ENCODE measurements at places on chromosomes 4 and X.

DNA sequence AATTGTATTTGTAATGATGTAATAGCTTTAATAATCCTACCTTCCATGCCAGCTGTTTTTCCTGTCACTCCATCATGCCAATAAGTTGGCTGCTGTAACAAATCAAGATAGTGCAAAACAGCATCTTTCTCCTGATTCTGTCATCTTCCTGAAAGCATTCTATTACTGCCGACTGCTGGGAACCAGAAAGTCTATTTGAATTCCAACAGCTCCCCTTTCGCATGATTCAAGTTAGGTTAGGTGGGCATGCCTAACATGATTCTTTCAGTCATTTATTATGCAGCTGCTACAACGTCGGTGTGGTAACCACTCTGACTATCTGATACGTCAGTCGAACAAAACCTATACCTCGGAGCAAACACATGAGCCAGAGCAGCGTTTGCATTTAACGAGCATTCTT, 127.9 kb upstream of the DMD start:
- DNase-seq = no peak

DNA sequence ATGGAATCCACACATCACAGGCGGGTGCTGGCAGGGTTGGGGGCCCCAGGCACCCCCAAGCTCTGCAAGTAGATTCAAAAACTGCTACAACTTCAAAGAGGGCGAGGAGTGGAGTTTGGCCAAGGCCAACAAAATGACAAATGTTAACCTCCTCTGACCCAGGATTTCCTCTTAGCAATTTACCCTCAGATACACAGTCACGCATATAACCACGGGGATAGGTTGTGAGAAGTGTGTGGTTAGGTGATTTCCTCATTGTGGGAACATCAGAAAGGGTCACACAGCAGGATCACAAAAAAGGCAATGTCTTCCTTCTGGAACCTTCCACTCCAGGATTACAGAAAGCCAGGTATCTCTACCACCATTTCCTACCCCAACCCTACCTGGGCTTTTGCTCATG, 62.4 kb downstream of the C4orf50 start:
- DNase-seq = no peak

- no peak for DNase-seq
These were observed 989 bp upstream of the PCDH10 start for GRCh38 chr4:133147921-133148689.

- DNase-seq = no peak
These were observed 612.5 kb upstream of the TECRL start for GRCh38 chr4:65021737-65022136.

DNA sequence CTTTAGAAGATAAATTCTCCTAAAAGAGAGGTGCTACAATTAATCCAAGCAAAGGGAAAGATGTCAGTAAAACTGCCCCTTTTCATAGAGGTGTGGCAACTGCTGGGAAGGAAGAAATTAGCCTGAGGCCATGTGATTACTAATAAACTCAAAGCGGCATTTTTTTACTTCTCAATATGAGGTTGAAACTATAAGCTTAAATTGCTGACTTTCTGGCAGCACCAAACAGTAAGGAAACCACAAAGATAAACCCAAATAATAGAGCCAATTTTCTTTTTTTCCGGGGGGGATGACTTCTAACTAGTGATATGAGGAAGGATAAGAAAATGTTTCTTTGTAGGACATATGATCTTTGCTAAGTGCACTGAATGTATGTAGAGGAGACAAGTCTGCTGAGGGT, 30.9 kb downstream of the AR start:
- DNase-seq = no peak

DNA sequence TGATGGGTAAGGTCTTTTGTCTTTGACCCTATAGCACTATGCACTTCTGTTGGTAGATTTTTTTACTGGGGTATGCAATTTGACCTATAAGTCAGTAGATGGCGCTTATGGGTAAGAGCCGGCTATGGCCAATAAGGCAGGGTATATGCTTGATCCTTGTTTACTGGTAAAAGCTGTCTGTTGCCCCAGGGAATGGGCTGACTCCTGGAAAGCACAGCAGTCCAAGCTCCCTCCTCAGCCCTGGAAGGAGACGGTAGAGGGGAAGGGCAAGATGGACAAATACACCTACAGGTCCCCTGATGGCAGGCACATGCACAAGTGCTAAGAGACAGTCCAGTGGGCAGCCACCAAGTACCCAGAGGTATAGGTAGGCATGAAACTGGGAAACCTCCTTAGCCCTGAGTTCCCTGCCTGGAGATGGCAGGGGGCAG, 63.7 kb downstream of the ADAMTS3 start:
- DNase-seq = no peak

DNA sequence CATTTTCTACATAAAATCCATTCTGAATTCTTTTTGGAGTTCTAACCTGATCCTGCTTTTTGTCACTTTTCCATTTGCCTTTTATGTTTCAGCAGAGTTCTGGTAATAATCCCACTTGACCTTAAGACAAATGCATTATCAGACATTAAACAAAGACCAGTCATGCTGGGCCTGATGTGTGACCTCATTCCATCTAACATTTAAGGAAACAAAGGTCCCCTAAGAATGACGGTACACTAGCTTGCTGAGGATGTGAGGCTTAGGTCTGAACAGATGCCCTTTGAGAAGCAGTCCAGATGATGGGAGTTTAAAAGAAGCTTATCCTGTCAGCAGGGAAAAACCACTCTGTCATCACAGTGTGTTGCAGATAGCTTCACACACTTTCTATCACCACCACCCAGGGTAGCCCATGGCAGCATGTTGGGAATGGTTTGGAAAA, 38.1 kb upstream of the PDE5A start:
- DNase-seq = no peak

GRCh38 chrX:22202251-22202650, 70.5 kb upstream of the CBLL2 start:
- no peak for DNase-seq

DNA sequence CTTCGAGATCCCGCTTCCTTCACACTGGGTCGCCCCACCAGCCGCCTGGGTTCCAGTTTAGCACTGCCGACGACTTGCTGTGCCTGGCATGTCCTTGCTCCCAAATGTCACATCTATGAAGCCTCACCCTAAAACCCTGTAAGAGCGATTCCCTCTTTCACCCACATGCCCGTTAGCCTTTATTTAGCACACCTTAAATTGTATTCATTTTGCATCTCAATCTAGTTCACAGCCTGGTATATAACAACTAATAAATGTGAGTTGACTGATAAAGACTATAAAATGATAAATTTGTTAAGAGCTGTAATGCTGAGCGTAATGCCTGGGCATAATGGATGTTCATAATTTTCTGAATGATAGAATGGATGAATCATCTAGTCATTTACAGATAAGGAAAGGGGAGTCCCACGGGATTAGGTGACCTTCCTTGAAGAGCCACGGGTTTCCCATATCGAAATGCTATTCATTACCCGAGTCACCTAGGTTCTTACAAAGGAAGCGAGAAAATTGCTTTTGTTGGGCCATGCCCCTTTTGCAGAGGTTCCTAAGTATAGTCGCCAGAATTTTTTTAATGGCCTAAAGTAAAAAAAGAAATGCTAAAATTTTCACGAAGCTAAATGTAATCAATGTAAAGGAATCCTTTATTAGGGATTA, 1.1 kb upstream of the AP1S2 start:
- no peak for DNase-seq

GRCh38 chr4:91035276-91035675, 908.1 kb downstream of the CCSER1 start:
- DNase-seq = no peak

DNA sequence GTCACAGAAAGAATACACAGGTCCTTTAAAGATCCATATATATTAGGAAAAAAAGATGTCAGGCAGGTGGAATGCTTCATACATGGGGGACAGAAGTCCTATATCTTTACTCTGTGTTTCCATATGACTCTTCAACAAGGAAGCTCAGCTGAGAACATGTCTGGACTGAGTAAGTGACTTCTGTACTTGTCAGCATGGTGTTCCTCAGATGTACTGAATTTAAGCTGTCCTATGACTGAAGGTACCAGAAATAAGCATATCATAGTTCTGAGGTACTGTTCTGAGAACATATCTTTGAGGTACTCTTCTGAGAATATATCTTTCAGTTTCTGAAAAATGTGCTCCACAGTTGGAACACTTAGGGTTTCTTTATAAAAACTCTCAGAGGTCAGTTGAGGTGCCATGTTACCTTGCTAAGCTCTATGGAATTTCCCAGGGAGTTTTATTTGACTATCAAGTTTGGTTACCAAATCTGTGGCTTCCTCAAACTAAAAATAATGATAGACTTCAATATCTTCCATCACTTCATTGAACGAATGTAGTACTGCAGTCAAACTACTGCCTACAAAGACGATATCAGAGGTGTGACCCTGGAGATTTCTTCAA, 597.2 kb upstream of the GNPDA2 start:
- no peak for DNase-seq

DNA sequence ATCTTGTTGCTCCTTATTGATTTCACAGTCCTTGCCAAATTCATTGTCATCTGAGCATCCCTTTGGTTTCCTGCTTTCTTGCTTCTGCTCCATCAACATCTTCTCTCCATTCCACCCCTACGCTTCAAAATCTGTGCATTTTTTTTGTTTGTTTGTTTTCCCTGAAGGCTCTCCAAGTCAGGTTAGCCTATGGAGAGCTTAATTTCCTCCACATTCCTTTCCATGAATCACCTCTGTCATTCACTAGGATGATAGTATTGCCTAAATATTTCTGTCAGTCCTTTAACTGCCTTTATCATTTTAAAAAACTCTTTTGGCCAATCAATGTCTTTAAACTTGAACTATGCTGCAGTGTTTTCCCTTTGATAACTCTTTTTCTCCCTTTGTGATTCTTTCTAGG, 67.7 kb downstream of the PPARGC1A start:
- DNase-seq = no peak

GRCh38 chrX:40108959-40109287, 11.2 kb upstream of the BCOR start:
- peak; percentile 44 for DNase-seq

DNA sequence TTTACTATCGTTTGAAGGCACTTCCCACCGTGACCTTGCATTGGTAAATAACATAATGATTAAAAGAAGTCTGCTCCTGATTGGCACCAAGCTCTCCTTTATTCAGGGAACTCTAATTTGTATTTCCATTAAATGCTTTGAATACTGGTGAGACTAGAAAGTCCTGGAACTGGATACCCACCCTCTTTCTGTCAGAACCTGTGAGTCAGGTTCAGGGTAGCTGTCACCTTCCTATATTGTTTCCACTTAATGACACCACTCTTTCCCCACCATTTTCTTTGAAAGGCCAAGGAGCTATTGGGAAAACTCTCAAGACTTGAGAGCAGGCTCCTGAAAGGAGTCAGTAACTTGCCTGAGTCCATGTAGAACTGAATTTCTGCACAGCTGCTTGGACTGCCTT, 55.9 kb upstream of the RASSF6 start:
- DNase-seq = no peak

GRCh38 chr4:2443956-2444740, 24.8 kb upstream of the RNF4 start:
- DNase-seq = no peak

GRCh38 chr4:2101346-2102044, 42.4 kb downstream of the NAT8L start:
- no peak for DNase-seq

DNA sequence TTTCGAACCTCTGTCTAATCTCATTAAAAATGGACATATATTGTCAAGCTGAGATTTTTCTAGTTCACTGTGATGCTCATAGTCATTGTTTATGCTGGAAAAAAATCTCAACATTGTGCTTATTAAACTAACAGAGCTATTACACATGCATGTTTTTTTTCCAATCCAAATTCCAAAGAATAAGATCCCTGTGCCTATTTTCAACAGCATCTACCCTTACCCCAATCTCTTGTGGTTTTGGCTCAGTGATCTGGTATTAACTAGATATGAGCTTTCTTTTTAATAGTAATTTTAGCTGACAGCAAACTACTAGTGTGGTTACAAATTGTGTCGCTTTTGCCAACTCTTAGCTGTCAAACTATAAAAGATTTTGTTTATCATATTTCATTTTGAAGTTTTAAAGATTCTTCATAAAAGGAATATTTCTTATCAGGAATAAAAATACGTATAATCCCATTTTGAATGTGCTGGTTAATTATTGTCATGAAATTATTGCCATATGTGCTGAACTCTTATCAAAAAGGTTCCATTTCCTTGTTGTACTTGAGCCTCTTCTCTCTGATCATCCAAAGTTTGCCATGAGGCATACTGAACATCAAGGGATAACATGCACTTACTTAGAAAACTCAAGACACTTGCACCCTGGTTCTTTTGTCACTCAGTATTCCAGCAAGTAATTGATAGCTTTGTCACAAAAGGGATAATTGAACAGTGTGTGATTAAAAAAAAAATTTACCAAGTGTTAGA, 241.2 kb downstream of the ARHGAP24 start:
- no peak for DNase-seq

- no peak for DNase-seq
These were observed 142.0 kb downstream of the SLC10A7 start for GRCh38 chr4:146379744-146380143.

DNA sequence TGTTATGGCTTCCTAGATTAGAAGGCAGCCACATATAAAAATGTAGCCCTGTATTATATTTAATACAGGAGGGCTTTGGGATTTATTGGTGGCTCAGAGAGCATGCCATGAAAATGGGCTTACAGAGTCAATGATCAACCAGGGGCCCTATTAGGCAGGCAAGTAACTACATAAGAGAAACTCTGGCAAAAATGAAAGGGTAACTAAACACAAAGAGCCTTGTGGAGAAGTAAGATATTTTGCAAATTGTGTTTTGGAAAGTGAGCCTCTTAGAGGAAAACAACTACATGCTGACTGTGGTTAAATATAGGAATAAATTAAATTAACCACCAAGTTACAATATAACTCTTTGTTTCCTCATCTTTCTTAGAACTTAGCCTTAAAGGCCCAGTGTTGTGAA, 5.5 kb downstream of the SAT1 start:
- no peak for DNase-seq

- no peak for DNase-seq
These were observed 16.2 kb upstream of the PUDP start for GRCh38 chrX:7164174-7164573.
